ENCODE measurements at places on chromosomes 13 and 19.

GRCh38 chr13:96191367-96191766, 101.5 kb downstream of the HS6ST3 start:
- DNase-seq, result no peak

GRCh38 chr13:92781965-92782690, 444.5 kb upstream of the GPC6 start:
- DNase-seq, result no peak

DNA sequence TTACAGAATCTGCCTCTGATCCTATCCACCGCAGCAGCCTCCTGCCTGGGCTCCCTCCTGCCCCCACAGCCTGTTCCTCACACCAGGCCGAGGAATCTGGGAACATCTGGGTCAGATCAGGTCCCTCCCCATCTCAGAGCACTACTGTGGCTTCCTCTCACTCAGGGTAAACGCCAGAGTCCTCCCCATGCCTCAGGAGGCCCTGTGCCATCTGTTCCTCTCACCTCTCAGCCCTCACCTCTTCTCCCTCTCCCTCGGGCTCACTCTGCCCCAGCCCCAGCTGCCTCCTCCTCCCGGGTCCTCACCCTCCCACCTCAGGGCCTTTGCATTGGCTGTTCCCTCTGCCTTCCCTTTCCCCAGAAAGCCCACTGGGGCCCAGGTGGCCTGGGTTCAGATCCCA, 18.2 kb downstream of the FCGBP start:
- no peak for DNase-seq

DNA sequence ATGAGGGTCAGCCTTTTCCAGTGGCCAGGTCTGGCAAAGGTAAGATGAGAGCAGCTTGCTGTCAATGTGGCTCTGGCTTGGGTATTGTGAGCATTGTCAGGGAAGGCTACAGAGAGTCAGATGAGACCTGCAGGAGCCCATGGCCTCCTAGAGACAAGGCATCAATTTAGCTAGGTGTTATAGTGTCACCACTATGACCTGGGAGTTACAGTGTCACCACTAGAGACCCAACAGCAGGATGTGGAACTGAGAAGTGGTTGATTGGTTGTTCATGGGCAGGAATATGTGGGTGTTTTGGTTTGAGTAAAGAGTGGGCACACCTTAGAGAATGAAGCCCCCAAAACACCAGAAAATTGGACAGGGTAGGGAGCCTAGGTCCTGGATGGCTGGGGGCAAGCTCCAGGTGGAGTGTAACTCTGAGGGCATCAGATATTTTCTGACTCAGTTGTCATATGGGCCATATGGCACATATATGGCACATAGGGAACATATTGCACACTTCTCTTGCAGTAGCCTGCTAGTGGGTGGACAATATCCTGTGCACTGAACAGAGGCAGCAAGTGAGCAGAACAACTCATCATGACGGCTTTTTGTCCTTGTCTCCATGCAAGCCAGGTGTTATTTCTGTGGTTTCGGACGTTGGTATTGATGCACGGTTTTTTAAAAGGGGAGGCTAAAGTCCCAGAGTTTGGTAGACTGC, 46.3 kb upstream of the CEACAM21 start:
- no peak for DNase-seq

DNA sequence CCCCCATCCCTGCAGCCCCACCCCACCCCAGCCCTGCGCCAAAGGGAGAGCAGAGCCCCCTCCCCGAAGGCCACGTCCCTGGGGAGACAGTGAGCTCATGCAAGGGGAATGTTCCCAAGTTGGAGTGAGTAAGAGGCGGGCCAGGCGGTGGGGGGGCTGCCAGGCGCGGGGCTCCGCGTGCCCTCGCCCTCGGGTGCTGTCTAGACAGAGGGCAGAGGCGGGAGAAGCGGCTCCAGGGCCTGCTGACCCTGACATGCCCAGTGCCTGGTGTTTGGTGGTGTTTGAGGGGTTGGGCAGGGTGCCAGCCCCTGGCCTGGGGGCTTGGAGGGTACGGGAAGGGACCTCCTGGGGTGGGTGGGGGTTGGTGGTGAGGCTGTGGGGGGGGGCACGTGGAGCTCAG, 1.0 kb downstream of the FSTL3 start:
- DNase-seq, result peak; percentile 77

- DNase-seq, result no peak
Measured at GRCh38 chr19:14048443-14049153, 13.3 kb downstream of the PALM3 start.

DNA sequence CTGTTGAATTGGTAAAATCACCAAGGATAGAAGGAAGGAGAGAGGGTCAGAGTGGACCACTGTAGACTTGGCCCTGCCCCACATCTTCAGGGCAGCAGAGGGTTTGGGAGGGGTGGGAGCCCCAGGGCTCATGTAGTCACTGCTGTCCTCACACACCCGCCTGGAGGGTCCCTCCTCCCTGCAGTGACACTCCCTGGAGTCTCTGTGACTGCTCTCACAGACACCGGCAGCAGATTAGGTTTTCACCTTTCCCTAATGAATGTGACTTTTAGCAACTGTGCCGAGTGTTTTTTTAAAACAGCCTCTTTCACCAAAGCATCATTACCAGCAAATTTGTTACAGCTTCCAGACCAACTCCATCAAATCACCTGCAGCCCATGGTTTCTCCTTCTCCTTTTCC, 45.7 kb upstream of the CCNE1 start:
- no peak for DNase-seq

DNA sequence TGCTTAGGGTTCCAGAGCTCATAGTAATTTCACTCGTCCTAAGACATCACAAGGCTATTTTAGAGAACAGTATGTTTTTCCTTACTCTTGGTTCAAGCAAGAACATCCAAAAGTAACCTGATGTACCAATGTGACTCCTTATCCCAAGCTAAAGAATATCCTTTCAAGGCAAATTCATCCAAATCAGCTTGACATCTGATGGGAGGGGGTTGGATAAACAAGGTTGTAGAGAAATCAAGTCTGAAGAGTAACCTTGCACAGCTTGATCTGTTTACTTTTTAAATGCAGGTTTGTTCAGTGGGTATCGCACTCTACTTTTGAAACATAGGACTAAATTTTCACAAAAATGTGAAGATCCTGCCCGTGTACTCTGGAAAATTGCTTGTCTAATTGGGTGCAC, 201.2 kb downstream of the GGACT start:
- DNase-seq, result no peak

DNA sequence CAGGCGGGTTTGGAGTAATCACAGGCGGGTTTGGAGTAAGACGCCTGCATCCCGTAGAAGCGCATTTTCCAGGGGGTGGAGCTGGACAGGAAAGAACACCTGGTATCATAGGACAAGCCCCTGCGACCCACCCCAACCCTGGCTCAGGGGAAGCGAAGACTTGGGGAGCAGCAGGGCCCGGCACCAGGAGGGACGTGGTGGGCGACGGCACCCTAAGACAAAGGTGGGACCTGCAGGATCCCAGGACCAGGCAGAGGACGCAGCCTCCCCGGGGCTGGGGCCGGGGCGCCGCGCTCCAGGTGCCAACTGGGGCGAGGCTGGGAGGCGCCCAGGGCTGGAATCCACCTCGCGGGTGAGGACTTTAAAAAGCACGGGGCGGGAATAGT, 520 bp downstream of the ZNF600 start:
- no peak for DNase-seq

DNA sequence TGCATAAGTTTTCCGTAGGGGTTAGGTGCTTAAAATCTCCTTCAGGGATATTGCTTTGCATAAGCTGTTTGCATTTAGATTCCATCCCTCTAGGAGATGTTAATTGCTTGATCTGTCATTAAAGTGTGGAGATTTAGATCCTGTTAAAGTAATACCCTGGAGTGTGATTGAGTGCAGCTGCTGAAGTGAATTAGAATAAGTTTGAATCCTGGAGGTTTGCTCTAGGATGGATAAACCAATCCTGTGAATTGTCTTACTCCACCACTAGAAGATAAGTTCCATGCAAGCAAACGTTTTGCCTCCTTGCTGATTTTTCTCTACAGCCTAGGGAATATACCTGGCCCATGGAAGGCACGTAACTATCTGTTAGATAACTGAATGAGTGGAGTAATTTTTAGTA, 1487.2 kb upstream of the PRR20A start:
- no peak for DNase-seq

- DNase-seq, result no peak
Measured at GRCh38 chr13:45257638-45258333, 56.9 kb upstream of the KCTD4 start.

DNA sequence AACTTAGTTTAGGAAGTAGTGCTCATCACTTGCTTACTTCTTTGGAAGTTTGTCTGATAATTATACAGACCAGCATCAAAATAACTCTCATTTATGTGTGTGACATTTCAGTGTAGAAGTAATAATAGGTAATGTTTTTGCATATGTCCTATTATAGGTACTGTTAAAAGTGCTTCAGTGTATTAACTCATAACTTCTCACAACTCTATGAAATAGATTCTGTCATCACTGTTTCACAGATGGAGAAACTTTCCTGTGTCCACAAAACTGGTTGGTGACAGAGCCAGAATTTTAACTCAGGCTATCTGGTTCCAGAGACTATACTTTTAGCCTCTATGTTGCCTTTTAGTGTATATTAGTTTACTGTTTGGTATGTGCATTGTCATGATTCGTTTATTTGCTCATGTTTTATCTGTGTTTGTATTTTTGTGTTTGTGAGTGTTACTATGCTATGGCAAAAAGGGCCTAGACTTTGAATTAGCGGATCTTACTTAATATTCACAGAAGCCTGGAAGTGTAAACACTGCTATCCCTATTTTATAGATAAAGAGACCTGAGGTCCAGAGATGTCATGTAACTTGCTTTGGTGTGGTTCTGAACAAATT, 12.7 kb downstream of the LPAR6 start:
- no peak for DNase-seq

GRCh38 chr13:98390086-98390715, 186.7 kb downstream of the STK24 start:
- no peak for DNase-seq

DNA sequence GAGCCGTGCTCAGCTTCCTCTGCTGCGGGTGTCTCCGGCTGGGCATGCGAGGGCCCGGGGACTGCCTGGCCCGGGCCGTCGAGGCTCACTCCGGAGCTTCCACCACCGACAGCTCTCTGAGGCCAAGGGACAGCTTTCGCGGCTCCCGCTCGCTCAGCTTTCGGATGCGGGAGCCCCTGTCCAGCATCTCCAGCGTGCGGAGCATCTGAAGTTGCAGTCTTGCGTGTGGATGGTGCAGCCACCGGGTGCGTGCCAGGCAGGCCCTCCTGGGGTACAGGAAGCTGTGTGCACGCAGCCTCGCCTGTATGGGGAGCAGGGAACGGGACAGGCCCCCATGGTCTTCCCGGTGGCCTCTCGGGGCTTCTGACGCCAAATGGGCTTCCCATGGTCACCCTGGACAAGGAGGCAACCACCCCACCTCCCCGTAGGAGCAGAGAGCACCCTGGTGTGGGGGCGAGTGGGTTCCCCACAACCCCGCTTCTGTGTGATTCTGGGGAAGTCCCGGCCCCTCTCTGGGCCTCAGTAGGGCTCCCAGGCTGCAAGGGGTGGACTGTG, 1.2 kb downstream of the S1PR4 start:
- no peak for DNase-seq

DNA sequence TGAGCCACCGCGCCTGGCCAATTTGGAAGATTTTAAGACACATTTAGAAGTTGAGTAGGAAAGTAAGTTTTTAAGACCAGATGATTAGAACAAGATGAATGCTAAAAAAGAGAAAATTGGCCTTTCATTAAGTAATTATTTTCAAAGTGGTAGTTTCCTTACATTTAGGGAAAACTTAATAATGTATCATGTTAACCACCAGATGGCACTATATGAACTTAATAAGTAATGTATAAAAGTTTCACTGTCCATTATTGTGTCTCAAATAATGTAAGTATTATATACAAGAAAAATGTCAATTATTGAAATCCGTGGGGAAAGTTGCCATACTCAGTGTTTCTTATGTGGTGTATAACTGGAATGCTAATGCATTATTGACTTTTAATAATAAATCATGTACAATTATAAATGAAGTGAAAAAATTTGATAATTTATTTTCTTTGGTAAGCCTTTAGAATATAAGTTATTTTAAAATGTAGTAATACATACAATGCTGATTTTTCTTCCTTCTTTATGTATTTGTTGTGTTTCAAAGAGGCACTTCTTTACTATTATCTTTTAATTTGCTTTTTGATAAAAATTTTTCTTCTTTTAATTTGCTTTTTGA, 29.2 kb downstream of the COG6 start:
- no peak for DNase-seq

All from breast epithelium (tissue), 4 donors.